SK-MEL-5 (cell line): ENCODE measurements at places on chromosomes 3 and 15. TPM values are rescaled to one million over a fixed set of nuclear protein-coding genes. Genes with fewer than 3 reads are reported as not detected.

The ST3GAL6 gene
- 254 and 271 TPM in 2 replicates for total RNA-seq

The BNC1 gene
- not detected in 2 replicates for total RNA-seq

The ACP3 gene
- 0.26 TPM in 1 of 2 replicates, not detected in the other for total RNA-seq

The AKAP13 gene
- 36.0 and 49.1 TPM in 2 replicates for total RNA-seq

The POLQ gene
- total RNA-seq = 5.6 and 5.7 TPM in 2 replicates

The CPN2 gene
- not detected in 2 replicates for total RNA-seq

The ARGFX gene
- total RNA-seq = not detected in 2 replicates

The TGM4 gene
- not detected in 2 replicates for total RNA-seq

The MUC4 gene
- not detected in 2 replicates for total RNA-seq

The RAB5A gene
- total RNA-seq = 42.0 and 43.0 TPM in 2 replicates

The GP9 gene
- not detected in 2 replicates for total RNA-seq

The IQCH gene
- total RNA-seq = 4.3 and 4.6 TPM in 2 replicates

The TGM5 gene
- 0.13 and 0.21 TPM in 2 replicates for total RNA-seq

The COL6A5 gene
- not detected in 2 replicates for total RNA-seq

The RYR3 gene
- total RNA-seq = 0.08 and 0.16 TPM in 2 replicates
